NCI-H1105 (cell line): ENCODE measurements at places on chromosomes 3 and 15.

GRCh38 chr3:123353850-123354233 is 95.0 kb downstream of the ADCY5 start:
- no peak for DNase-seq

DNA sequence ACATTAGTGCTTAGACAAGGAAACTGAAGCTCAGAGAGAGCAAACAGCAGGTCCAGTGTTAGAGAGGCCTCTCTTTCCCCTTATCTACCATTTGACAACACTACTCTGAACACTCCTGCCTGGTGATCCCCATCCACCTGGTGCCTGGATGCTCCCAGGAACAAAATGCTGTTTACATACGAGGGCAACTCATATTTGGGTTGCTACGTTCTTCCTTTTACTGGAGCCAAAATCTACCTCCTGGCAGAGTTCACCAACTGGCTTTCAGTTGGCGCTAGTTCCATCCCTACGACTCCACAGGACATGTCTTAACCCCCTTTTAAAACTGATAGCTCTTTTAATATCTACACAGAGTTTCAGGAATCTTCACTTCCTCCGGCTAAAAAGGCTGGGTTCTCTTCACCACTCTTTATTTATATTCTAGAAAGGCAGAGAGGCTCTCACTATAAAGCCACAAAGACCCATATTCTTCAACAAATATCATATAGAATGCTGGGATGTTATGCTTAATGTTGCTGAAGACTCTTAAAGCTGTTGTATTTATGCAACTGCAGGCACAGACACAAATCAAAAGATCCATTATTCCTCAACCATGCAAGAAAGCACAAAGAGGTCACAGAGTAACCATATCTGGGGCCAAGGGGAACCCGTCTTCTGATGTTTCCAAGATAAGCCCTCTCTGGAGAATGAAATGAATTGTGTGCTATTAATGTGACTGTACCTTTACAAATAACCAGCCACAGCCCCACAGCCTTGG is 47.9 kb downstream of the CCNB2 start:
- DNase-seq = no peak

GRCh38 chr3:76753599-76753998 is 286.3 kb upstream of the ROBO2 start:
- DNase-seq = no peak

GRCh38 chr3:41330465-41330864 is 131.2 kb downstream of the CTNNB1 start:
- no peak for DNase-seq

- DNase-seq = no peak
Measured at GRCh38 chr15:26433818-26434217, 339.0 kb downstream of the GABRB3 start.

GRCh38 chr15:51505251-51505650 is 117.3 kb downstream of the DMXL2 start:
- DNase-seq = no peak
